ENCODE measurements at places on chromosomes 5 and 9.

DNA sequence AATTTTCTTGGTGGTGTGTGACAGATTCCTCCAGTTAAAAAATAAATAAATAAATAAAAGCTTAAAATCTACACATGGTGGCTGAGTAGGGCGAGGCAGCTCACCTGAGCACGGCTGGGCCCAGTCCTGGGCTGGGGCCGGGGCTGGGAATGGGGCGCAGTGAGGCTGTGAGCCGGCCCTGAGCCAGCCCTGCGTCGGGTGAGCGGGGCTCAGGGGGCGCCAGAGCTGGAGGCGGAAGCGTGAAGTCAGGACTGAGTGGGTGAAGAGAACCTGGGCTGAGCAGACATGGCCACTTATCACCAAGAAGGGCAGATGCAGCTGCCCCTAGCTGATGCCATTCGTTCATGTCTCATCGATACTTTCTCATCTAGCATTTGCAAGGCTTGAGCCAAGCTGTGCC, 22.8 kb upstream of the DTWD2 start:
- no peak for DNase-seq

DNA sequence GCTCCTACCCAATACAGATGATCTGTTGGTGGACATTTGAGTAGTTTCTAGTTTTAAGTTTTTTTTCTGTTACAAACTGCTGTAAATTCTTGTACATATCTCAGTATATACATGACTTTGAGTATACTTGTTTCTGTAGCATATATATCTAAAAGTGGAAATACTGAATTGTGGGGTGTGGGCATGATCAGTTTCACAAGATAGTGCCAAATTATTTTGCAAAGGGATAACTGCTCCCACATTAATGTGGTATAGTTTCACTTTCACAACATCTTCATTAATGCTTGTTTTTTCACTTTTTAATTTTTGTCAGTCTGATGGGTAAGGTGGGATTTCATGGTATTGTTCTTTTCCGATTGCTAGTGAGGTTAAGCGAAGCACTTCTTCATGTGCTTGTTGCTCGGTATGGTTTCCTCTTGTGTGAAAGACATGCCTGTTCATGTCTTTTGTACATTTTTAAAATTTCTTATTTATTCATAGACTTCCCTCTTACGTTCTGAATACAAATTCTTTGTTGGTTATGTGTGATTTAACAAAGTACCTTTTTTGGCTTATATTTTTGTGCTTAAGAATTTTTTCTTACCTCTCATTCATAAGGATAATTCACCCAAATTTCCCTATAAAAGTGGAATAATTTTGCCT, 103.5 kb downstream of the CDC42SE2 start:
- DNase-seq: no peak

DNA sequence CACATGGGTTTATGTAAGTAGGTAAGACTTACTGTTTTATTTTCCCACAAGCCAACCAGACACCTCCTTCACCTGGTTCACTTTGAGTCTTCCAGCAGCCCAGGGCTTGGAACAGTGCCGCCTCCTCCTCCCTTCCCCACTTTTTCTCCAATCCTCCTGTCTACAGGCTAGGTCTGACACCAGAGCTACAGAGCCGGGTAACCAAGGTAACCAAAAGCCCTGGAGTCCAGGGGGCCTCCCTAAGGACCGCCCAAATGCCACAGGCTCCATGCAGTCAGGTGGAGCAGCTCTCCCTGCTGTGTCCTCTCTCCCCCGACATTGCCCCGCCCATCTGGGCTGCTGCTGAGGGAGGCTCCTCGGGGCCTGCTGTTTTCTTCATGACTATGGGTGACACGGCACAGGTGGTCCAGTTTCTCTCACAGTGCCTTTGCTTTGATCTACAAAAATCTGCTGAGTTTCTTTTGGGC, 138.0 kb upstream of the EFNA5 start:
- DNase-seq: no peak

GRCh38 chr5:16937503-16938161, 1.5 kb upstream of the MYO10 start:
- DNase-seq: no peak

Data from NCI-H510A (cell line).